Smooth muscle cell of the pulmonary artery (primary cell): ENCODE measurements at places on chromosomes 7 and 10. TPM values are rescaled to one million over a fixed set of nuclear protein-coding genes. Genes with fewer than 3 reads are reported as not detected.

Gene TIAL1
- 38.8 and 42.2 TPM in 2 replicates for total RNA-seq

Gene UNC5B
- 38.6 and 84.2 TPM in 2 replicates for total RNA-seq

Gene WDR86
- total RNA-seq = 0.26 TPM in 2 replicates

Gene ELFN1
- 0.07 TPM in 1 of 2 replicates, not detected in the other for total RNA-seq

Gene ADK
- total RNA-seq = 24.6 and 31.3 TPM in 2 replicates

Gene TRIM50
- total RNA-seq = not detected in 2 replicates

Gene BMPER
- 18.8 and 40.1 TPM in 2 replicates for total RNA-seq

Gene CFAP43
- total RNA-seq = 0.23 and 0.52 TPM in 2 replicates

Gene INTS15
- total RNA-seq = 6.9 and 10.1 TPM in 2 replicates

Gene HTRA1
- total RNA-seq = 591 and 835 TPM in 2 replicates

Gene MMD2
- total RNA-seq = not detected in 2 replicates

Gene EPHB4
- 50.6 and 74.9 TPM in 2 replicates for total RNA-seq

Gene RBP4
- total RNA-seq = 0.59 and 1.7 TPM in 2 replicates

Gene IL6
- 62.2 and 108 TPM in 2 replicates for total RNA-seq

Gene TMEM139
- 0.23 TPM in 1 of 2 replicates, not detected in the other for total RNA-seq

Gene CACNB2
- total RNA-seq = 0.20 and 0.36 TPM in 2 replicates

Gene KIF20B
- total RNA-seq = 2.6 and 6.8 TPM in 2 replicates

Gene RNLS
- total RNA-seq = 9.3 and 15.6 TPM in 2 replicates

Gene STEAP1B
- 13.3 and 23.4 TPM in 2 replicates for total RNA-seq

Gene RASSF4
- total RNA-seq = 6.2 and 14.2 TPM in 2 replicates

Gene NEUROD6
- total RNA-seq = not detected in 2 replicates

Gene CRCP
- total RNA-seq = 19.4 and 21.2 TPM in 2 replicates

Gene FAM241B
- total RNA-seq = 0.26 and 0.39 TPM in 2 replicates

Gene SEC31B
- 2.7 and 4.8 TPM in 2 replicates for total RNA-seq

Gene PRKRIP1
- total RNA-seq = 13.9 and 21.3 TPM in 2 replicates

Gene SORBS1
- 1.6 and 5.1 TPM in 2 replicates for total RNA-seq

Gene OPALIN
- not detected in 2 replicates for total RNA-seq

Gene IMMP2L
- total RNA-seq = 14.7 and 17.1 TPM in 2 replicates

Gene TDRD1
- total RNA-seq = 0.13 and 1.2 TPM in 2 replicates

Gene FAM13C
- total RNA-seq = 5.0 and 7.3 TPM in 2 replicates

Gene PRSS37
- not detected in 2 replicates for total RNA-seq

Gene CALD1
- total RNA-seq = 684 and 1,071 TPM in 2 replicates

Gene FZD8
- 14.5 and 153 TPM in 2 replicates for total RNA-seq

Gene CFAP70
- total RNA-seq = 1.2 TPM in 2 replicates

Gene LRRD1
- 0.07 and 0.17 TPM in 2 replicates for total RNA-seq

Gene PNLIP
- total RNA-seq = not detected in 2 replicates

Gene SFRP5
- total RNA-seq = 0.36 TPM in 1 of 2 replicates, not detected in the other

Gene ADGRA1
- not detected in 2 replicates for total RNA-seq

Gene NKX1-2
- not detected in 2 replicates for total RNA-seq

Gene UTF1
- total RNA-seq = not detected in 2 replicates

Gene TLL2
- 0.13 and 0.23 TPM in 2 replicates for total RNA-seq

Gene SERPINE1
- total RNA-seq = 1,589 and 2,809 TPM in 2 replicates

Gene CC2D2B
- total RNA-seq = 0.07 and 0.17 TPM in 2 replicates

Gene CAV1
- 405 and 784 TPM in 2 replicates for total RNA-seq

Gene ODAD2
- total RNA-seq = 0.26 and 1.3 TPM in 2 replicates

Gene GIMAP6
- total RNA-seq = 0.13 and 0.46 TPM in 2 replicates

Gene POU6F2
- not detected in 2 replicates for total RNA-seq

Gene C10orf105
- under 0.01 TPM in 1 of 2 replicates, not detected in the other for total RNA-seq

Gene TRIL
- total RNA-seq = 0.40 and 1.8 TPM in 2 replicates

Gene MDH2
- total RNA-seq = 50.8 and 75.9 TPM in 2 replicates
